ENCODE measurements at places on chromosomes 3 and 15.

DNA sequence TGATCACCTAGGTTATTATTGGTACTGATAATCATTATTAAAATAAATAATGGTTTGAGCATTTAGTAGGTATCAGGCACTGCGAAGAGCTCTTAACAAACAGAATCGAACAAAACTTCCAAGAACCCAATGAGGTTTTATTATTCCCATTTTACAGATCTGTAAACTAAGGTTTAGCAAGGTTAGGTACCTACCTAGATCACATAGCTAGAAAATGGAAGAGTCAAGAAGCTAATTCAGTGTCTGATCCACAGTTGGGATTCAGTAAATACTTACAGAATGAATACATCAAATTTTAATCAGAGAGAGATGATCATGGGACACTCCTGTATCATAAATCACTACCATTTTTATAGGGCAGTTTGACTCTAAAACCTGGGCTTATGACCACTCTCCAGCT lies 15.5 kb downstream of the GJD2 start:
- no peak for DNase-seq

GRCh38 chr3:145531548-145531947 lies 629.4 kb downstream of the PLOD2 start:
- DNase-seq, result no peak

- no peak for DNase-seq
Measured at GRCh38 chr15:89654847-89655805, at the start of gene KIF7. TSS of gene KIF7 (minus strand) at chr15:89655467. CDS start at chr15:89652930, 2,537 bp downstream.

GRCh38 chr3:127959873-127960272 lies 44.8 kb downstream of the KBTBD12 start:
- no peak for DNase-seq

DNA sequence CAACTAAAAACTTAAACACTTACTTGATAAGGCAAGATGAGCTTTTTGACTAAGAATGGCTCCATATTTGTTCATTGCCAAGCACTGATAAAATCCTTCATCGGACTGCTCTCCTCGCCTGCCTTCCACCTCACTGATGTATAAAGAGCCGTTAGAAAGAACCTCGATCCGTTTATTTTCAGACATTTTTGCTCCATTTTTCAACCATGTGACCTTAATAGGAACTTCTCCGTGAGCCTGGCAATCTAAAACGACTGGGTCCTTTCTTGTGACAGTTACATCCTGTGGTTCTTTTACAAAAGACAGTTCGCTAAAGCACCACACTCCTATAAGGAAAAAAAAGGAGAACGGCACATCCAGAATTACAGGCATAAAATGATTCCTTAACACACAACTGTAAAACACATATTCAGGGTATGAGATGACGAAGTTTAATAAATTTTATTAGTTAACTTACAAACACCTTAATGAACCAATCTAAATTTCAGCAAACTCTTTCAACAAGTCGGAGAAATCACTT lies 2.5 kb downstream of the PRTG start:
- no peak for DNase-seq

DNA sequence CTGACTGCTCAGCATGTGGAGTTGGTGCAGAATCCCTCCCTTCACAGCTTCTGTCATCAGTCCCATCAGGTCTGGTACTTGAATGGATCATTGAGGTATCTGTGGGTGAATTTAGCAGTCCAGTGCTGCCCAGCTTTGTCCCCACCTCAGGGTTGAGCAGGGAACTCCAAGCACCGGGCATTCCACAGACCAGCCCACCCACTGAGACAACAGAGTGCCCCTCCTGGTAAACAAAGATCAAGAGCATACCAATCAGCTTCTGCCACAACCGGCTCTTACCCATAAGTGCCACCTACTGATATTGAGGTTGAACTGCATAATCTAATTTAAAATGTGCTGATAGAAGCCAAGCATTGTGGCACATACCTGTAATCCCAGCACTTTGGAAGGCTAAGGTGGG lies 57.1 kb upstream of the FXR1 start:
- DNase-seq, result no peak

GRCh38 chr3:171258316-171258715 lies 201.9 kb downstream of the TNIK start:
- no peak for DNase-seq

GRCh38 chr3:10764259-10765051 lies 51.6 kb upstream of the SLC6A11 start:
- DNase-seq, result no peak

- DNase-seq, result no peak
Measured at GRCh38 chr15:89487791-89488190, 8.6 kb downstream of the RHCG start.

DNA sequence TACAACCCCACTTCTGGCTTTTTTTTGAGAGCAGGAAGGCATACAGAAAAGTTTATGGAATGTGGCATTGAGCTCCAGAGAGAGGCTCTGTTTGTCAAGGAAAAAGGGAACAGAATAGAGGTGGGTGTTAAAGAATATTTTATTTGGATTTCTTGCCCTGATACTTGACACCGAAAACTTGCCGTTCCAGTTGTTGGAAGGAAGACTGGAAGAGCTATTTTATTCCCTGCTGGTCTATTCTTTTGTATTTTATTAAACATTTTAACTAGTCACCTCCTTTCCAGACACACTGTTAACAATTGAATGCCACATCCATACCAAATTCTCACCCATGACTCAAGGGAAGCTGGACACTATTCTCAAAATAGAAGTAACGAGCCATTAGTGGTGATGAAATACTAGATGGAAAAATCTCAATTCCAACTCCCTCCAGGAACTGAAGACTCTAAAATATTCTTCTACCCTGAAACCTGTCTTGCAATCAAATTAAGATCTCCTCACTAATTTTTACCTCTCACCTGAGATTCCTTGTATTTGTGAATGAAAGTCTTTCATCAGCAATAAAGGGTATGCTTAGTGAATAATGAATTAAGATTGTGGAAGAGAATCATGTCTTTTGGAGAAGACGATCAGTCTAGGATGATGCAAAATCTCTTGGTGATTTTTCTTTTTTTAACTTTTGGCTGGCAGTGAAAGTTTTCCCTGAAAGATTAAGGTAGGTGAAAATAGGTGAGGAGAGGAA lies 28.5 kb downstream of the GREM1 start:
- no peak for DNase-seq

DNA sequence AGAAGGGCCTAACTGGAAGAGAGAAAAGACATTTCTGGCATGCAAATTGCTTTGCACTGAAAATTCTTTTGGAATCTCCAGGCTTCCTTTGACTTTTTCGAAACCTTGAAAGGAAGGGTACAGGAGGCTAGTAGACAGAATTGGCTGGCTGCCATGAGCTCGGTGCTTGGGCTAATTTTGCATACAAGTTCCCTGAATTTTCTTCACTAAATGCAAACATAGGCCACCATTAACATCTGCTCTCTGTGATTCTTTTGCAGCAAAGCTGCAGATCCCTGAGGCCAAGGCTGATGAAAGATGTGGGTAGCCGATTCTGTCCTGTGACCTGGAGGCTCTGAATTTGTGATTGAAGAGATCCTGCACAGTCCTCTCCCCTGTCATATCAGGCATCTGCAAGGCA lies 247.8 kb upstream of the MCTP2 start:
- no peak for DNase-seq

GRCh38 chr3:179512378-179512777 lies 50.3 kb upstream of the ACTL6A start:
- DNase-seq, result no peak

DNA sequence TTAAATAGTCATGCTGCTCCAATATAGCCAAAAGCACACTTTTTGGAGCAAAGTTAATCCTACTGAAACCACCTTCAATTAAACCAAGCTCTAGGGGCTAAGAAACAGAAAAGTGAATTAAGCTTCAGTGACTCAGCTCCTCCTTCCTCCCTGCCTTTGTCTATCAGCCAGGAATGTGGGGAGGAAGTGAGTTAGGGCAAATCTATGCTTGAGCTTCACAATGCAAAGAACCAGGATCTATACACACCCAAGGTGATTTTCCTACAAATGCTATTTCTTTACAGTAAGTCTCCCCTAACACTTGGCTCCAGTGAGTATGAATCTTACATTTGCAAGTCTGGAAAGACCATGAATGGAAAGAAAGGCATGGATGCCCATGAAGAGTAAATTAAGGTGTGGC lies 212.1 kb downstream of the P3H2 start:
- no peak for DNase-seq

GRCh38 chr15:68642491-68642845 lies 63.7 kb downstream of the CORO2B start:
- DNase-seq, result no peak

GRCh38 chr3:106048946-106049481 lies 180.2 kb upstream of the CBLB start:
- DNase-seq, result no peak

- DNase-seq, result no peak
Measured at GRCh38 chr15:73442968-73443367, at the start of gene REC114. TSS of gene REC114 (plus strand) at chr15:73443164. CDS start at chr15:73443186, 22 bp downstream.

GRCh38 chr15:40239404-40239692 lies 485 bp downstream of the PAK6 start:
- no peak for DNase-seq

DNA sequence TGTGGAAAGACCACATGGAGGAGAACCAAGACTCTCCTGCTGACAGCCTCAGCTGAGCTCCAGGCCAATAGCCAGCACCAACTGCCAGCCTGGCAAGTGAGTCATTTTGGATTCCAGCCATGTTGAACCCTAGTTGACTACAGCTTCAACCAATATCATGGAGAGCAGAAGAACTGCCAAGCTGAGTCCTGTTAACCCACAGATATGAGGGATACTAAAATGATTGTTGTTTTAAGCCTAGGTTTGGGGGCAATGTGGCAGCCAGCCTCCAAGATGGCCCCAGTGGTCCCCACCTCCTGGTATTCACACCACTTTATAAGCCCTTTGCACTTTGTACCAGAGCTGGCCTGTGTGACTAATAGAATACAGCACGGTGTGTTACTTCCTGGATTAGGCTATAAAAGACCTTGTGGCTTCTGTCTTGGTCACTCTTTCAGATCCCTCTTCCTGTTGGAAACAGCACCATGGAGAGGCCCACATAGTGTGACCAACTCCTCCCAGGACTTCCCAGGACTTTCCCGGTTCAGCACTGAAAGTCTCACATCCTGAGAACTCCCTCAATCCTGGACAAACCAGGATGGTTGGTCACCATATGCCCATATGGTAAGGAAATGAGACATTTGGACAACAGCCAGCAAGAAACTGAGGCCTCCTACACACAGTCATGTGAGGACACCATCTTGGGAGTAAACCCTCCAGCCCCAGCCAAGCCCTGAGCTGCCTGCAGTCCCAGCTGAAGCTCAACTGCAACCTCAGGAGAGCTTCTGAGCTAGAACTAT lies 32.4 kb upstream of the CDV3 start:
- DNase-seq, result no peak

- DNase-seq, result no peak
Measured at GRCh38 chr3:11556851-11557644, 86.7 kb downstream of the VGLL4 start.

DNA sequence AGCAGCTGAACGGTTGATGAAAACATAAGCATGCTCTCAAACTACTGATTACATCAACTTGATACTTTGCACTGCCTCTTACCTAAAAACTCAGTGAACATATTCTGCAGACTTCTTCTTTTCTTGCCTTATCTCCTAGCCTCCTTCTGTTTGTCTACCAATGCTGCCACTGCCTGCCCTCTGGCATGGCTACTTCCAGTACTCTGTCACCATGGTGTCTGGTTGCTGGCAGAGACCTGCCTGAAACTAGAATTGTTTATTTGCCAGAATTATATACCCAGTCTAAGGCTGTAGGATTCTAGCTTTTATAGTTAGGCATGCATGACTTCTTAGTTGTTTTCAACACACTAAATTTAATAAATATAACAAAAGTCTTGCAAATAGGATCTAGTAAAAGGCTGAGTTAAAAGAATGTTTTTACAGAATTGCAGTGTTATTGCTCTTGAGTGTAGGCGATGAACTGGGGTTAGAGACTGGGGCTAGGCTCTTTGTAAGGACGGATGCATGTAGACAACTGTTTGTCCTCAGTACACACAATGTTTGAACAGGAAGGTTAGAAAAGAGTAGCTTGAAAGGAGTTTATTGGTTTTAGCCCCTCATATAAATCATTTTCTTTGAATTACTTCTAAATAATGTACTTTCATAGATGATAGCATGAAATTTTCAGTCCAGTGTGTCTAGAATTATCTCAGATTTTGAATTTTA lies 116.3 kb downstream of the KCNAB1 start:
- DNase-seq, result no peak

DNA sequence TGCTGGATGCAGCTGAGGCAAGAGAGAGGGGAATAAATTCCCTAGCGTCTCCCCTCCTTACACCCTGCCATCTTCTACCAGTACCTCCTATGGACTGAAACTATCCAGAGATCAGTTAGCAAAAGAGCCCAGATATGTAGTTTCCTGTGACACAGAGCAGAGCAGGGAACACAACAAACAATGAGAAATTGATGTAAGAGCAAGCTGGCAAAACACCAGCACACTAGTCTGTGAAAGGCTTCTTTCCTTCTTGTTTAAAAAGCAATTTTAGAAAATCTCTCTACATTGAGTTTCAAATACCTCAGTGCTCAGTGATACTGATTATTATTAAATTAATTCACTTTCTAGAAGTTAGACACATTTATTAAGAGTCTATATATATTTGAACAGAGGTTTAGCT lies 215.6 kb upstream of the AZI2 start:
- DNase-seq, result no peak

Data from activated naive CD4-positive, alpha-beta T cell (primary cell).